ENCODE measurements at places on chromosomes 1 and 21. TPM values are rescaled to one million over a fixed set of nuclear protein-coding genes. Genes with fewer than 3 reads are reported as not detected.

The PCSK9 gene
- not detected for total RNA-seq

The C1orf141 gene
- 0.25 TPM for total RNA-seq

DNA sequence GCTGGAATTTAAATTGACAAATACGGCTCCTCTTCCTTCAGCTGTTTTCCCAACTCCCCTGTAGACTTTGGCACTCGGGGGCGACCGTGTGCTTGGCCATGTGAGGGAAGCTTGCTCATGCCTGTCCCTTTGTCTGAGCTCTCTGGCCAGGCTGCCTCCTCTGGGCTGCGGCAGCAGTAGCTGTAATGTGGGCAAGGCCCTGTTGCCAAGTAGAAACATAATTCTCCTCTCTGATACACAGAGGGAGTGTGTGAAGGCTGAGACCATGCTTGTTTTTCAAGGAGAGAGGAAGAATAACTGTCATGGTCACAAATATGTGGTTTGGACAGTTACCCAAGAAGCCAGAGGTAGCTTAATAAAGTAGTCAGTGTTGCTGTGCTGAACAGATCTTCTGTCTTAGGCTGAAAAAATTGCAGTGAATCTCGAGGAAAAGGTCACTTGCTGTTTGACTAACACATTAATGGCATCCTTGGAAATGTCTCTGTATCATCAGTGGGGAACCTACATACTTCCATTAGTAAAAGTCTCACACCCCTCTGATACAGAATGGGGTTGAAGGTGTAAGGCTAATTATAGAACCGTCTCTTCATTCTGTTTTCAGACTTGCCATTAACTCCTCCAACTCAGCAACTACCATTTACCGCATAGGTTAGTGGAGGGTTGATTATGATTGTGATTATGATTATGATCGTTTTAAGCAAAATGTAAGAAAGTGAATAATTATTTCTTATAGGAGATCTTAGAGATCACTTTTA is 94.6 kb downstream of the TGFB2 start:
- no peaks in the 10 kb centered on the region for H3K4me1 ChIP-seq
- no peak overlapping the region for H3K4me3 ChIP-seq
- peaks cover 13% of the 10 kb centered on the region for H3K27me3 ChIP-seq
- no peak overlapping the region for H3K27ac ChIP-seq
- H3K36me3 ChIP-seq: no peaks in the 10 kb centered on the region

DNA sequence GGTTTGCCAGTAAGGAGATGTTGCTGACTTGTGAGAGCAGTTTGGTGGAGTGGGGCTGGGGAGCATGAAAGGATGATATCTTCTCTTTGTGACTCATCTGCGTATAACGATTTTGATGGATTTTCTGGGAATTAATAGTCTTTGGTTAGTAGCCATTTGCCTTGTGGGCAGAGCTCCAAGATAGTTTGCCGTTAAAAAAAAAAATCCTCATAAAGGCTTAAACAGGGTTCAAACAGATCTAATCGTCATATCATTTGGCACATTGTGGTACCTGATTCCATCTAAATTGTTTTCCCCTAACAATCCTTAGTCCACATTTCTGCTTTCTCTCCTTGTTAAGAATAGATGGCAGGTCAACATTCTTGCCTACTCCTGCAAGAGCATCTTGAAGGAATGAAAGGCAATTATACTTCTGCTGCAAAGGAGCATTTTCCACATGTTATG is 168.0 kb downstream of the PPP1R12B start:
- H3K27me3 ChIP-seq: no peaks in the 10 kb centered on the region
- no peak for DNase-seq
- H3K4me3 ChIP-seq: no peak overlapping the region
- peaks cover 5% of the 10 kb centered on the region for H3K36me3 ChIP-seq
- no peaks in the 10 kb centered on the region for H3K4me1 ChIP-seq
- no peak overlapping the region for H3K27ac ChIP-seq

DNA sequence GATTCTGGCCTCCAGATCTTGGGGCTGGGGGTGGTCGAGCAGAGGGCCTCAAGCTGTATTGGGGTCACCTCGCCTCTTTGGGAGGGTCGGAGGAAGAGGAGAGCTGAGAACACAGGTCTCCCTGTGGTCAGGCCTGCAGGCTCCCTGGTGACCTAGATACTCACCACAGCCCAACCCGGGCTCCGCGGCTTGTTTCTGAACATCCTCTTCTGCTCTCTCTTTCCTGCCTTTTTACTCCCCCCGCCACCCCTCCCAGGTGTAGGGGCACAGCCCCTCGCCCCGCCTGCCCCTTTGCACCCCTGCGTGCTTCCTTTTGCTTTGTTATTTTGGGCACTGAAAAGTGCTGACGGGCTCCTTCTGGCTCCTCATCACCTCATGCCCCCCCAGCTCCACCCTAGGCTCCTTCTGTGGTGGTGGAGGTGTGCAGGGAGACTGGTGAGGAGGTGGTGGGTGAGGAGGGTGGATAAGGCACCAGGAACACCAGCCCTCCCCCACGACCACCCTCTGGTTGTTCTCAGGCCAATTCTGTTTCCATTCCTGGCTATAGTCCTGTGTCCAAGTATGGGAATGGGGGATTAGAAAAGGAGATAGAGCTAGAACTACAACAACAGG is 10.6 kb upstream of the LINGO4 start:
- peak; percentile 23 for DNase-seq
- H3K27me3 ChIP-seq: no peaks in the 10 kb centered on the region
- H3K4me3 ChIP-seq: no peak overlapping the region
- peaks cover 24% of the 10 kb centered on the region for H3K4me1 ChIP-seq
- H3K27ac ChIP-seq: no peak overlapping the region
- no peaks in the 10 kb centered on the region for H3K36me3 ChIP-seq

- DNase-seq: peak; percentile 74
- H3K27ac ChIP-seq: peak overlapping the region; percentile 75
- H3K27me3 ChIP-seq: no peaks in the 10 kb centered on the region
- peaks cover 48% of the 10 kb centered on the region for H3K4me1 ChIP-seq
Measured at GRCh38 chr21:37224861-37225839, 42.0 kb downstream of the VPS26C start.

DNA sequence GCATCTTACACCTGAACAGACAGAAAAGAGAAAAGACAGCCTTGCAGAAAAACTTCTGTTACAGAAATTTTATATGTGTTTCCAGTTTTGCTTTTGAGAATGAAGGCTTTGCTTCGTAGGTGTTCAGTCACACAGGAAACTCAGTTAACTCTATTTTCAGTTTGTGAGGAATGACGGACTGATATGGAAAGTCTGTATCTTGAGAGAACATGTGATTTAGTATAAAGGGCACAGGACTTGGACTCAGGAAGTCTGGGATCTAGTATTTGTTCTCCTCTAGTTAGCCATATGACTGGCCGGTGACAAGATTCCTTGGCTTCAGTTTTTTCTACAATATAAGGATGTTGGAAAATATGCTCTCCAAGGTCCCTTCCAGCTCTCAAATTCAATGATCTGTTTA is 149.1 kb downstream of the OLFM3 start:
- H3K4me1 ChIP-seq: no peaks in the 10 kb centered on the region
- DNase-seq: no peak
- no peak overlapping the region for H3K27ac ChIP-seq
- no peak overlapping the region for H3K4me3 ChIP-seq
- no peaks in the 10 kb centered on the region for H3K36me3 ChIP-seq
- H3K27me3 ChIP-seq: peaks cover 5% of the 10 kb centered on the region
